ENCODE measurements at places on chromosomes 7 and 10.

GRCh38 chr7:21996641-21997040 lies 50.9 kb upstream of the CDCA7L start:
- no peak for DNase-seq

DNA sequence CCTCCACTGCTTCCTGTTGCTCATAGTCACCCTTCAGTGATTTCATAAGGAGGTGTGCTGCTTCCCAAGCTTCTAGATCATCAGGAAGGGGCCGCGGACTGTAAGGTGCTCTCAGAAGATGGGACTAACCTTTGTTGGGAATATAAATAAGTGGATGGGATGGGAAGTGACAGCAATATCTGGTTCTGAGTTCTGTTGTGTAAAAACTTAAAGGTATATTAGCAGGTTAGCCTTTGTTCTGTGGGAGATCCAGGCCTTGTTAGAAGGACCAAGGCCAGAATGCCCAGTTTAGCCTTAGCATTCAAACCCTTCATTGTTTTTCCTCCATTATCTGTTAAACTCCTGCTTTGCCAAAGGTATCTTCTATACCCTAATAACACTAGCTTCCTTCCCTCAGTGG lies 12.4 kb downstream of the BUB3 start:
- no peak for DNase-seq

- no peak for DNase-seq
These were observed 96.1 kb downstream of the SH3PXD2A start for GRCh38 chr10:103759100-103759781.

DNA sequence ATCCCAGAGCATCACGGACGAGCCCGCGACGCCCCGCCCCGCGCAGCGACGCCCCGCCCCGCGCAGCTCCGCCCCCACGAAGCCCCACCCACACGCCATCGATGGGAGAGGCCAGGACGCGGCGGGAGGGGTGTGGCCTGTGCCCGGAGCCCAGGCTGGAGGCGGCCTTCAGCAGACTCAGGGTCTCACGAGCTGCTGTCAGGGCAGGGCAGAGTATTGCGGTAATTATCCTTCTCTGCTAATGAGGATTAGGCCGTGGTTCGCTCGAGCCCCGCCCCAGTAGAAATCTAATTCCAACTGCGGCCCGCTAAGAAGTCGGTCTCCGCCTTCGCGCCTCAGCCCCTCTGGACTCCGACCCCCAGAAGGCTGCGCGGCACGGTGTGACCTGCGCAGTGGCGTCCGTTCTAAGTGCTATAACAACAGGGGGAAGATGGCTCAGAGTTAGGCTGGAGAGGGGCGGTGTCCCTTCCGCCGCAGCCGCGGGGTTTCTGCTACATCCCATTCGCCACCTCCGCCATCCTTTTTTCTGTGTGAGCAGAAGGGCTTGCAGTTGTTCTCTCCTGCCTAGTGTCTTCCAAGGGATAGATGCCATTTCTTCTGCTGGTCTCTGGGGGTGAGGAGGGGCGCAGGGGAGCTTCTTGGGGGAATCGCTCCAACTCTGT lies 337 bp upstream of the NT5C3A start:
- DNase-seq = peak; percentile 84

DNA sequence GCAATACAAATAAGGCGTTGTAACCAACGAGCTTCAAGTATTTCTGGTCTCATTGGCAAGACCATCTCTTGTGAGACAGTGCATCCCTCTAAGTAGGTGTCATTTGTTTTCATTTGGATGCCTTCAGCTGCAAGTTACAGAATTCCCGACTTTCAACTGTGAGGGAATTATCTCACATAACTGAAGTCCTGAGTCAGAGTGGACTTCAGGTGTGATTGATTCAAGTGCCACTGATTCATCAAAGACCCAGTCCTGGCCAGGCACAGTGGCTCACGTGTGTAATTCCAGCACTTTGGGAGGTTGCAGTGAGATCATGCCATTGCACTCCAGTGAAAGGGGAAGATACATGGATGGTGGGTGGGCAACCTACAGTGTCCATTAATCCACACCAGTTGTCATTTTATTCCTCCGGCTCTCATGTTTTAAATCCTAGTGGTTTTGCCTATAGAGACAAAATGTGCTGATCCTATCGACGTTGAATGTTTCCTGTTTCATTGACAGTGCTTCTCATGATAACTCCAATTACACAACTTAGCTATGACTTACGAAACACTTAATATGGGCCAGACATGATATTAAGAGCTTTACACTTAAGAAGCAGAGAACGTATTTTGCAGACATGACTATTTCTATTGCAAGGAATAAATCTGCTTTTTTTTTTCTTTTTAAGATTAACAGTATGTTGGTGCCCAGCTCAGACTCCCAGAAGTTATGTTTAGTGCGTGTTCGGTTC lies 268.0 kb downstream of the FRMD4A start:
- DNase-seq = no peak

DNA sequence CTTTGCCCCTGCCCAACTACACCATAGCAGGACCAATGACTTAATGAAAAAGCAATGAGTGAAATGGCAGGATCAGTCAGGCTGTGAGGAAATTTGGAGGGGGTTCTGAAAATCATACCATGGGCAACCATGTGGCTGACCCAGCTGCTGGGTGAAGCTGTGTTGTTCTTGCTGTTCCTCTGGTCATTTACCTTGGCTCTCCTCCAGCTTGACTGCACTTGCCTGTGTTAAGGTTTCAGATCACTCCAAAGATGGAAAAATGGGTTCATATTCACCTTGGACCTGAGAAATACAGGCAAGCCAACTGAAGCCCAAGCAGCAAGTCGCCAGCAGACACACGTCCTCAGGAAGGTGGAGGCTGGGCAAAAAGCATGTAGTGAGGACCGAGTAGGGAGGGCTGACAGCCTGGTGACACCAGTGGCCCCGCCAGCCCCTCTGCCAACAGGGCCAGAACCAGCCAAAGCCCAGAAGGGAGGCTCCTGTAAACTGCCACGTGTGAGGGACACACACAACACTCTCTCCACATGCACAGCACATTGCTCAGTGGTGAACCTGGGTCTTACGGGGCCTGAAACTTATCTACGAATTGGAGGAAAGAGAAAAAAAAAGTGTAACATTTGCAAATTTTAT lies 40.1 kb downstream of the PARP12 start:
- DNase-seq = no peak

GRCh38 chr7:3312583-3312982 lies 11.5 kb downstream of the SDK1 start:
- no peak for DNase-seq

DNA sequence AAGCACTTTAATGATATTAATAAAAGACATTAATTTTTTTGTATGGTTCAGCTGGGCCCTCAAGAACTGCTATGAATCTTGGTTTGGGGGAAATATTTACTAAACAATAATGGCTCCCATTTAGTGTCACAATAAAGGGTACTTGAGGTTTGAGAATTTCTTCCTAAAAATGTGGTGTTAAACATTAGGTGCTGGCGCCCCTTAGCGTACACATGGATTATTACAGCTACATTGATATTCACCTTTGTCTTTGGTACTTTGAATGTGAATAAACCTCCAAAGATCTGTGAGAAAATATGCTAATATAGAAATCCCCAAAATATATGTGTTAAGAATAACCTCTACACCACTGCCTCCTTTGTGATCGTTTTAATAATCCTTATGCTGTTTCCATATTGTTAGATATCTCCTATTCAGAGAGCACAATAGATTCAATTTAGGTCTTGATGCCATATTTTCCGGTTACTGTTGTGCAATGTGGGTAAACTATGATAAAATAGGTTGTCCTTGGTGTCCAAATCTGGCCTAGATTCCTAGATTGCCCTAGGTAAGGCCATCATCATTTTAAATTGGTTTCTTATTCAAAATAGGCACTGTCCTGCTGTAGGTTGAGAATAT lies 161.8 kb upstream of the CACNA2D1 start:
- no peak for DNase-seq

- DNase-seq = no peak
These were observed 270.1 kb upstream of the TPK1 start for GRCh38 chr7:145106001-145106400.

DNA sequence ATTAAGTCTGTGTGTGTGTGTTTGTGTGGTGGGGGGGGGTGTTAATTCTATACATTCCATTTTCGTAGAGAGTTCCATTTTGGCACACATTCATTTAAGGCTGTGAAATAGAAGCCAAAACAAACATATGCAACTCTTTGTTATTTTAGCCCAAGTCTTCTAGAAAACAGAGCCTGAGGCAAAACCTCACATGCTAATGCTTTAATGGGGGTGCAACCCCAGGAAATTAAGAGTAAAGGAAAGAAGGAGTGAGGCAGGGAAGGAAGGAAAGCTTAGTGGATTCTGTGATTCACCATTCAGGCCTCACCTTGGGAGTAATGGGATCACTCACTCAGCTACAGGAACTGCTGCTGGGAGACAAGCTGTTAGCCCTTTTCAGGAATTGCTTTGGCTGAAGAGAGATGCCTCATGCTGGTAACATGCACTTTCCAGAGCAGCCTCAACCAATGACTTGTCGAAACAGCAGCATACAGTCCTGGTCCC lies 73.0 kb upstream of the CTTNBP2 start:
- DNase-seq = no peak

DNA sequence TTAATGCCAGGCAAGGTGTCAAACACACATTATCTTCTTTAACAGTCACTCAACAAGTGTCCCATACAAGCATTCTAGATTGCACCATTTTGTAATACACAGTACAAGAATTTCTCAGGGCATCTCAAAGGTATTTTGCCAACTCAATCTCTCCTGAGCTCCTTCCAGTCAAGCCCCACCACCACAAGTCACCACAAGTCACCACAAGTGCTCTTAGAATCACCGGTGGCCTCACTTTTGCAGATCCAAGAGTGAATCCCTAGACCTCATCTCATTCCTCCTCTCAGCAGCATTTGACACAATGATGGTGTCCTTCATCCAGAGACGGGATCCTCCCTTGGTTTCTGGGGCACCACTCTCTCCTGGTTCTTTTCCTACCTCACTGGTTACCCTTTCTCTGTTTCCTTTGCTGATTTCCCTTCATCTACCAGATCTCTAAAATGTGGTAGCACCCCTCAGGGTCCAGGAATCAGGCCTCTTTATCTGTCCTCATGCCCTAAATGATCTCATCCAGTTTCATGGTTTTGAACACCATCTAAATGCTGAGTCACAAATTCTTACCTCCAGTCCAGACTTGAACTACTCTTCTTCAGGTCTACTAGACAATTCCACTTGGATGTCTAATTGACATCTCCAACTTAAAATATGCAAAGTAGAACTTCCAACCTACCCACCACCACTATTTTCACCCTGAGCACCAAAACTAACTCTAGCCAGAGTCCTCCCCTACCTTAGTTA lies 26.9 kb downstream of the VPS41 start:
- DNase-seq = no peak

- no peak for DNase-seq
These were observed 30.8 kb downstream of the ACADSB start for GRCh38 chr10:123039632-123039930.

DNA sequence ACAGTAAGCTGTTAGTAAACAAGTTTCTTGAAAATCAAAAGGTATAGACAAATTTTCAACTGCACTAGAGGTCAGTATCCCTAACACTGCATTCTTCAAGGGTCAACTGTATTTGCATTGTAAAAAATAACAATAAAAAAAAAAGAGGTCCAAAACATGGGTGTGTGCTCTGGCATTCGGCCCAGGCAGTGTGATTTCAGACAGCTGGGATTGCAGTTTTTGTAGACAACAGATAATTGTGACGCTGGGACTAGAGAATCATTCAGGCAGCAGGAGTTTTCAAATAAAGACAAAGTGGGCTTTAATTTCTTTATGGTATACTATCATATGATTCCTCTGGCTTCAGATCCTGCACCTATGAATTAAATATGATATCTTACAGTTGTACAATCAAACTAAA lies 543.2 kb upstream of the SEMA3D start:
- no peak for DNase-seq

DNA sequence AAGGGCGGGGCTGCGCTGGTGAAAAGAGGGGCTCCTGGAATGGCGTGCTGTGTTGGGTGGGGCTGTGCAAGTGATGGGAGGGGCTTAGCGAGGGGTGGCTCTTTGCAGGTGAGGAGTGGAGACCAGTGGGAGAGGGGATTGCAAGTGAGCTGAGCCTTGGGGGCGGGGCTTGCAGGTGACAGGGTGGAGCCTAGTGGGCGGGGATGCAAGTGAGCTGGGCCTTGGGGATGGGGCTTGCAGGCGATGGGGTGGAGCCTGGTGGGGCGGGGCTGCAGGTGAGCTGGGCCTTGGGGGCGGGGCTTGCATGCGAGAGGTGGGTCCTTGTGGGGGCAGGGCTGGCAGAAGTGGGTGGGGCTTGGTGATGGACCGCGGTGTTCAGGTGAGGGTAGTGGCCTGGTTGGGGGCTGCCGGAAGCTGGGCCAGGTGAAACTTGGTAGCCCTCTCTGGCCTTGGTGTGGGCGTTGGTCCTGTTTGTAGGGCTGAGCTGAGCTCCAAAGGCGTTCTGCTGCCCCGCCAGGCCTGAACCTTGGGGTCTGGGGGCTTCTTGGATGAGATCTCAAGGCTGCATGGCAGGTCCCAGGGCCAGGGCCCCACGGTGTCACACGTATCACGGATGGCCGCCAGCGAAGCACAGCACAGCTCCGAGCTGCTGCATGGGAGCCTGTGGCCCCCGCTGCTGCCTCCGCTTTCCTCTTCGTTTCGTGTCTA lies 743 bp upstream of the PITRM1 start:
- peak; percentile 52 for DNase-seq

DNA sequence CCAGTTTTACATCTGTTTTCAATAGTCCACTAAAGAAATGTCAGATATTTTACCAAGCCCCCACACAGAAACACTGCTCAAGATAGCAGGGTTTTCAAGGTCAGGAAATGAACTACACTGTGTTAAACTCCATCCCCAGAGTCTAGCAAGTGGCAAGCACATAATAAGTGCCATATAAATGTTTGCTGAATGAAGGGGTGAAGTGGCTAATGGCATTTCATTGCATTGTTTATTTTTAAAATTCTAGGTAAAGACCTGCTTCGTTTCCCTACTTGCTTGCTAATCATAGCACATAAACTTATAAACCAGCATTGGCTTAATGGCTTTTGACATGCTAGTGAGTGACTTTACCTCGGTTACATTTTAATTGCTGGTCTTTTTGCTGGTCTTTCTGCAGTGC lies 322.6 kb downstream of the GRID1 start:
- DNase-seq = no peak

DNA sequence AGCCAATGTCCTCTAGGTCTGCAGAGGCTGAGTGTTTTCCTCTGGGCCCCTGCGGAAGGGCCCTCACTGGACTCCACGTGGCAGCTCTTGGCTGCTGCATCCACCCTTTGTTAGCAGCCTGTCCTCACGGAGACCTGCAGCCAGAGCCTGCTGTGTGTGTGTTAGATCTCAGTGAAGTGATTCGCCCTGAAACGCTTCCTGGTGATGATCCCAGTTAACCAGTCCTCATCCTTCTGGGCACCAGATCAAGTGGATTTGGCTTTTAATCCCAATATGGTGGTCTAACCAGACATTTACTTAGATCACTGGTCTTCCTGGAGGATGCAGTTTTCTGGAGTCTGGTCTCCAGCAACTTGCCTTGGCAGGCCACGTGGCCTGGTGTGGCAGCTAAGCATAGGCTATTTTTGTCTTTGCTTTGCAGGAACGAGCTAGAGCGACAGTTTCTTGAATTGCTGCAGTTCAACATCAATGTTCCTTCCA lies 39.5 kb upstream of the GJD4 start:
- no peak for DNase-seq

Measured in stimulated activated CD8-positive, alpha-beta memory T cell treated with anti-CD3 and anti-CD28 coated beads, Interleukin-4, amount 100 ng/mL, for 1 hour (primary cell).